Mesothelial cell of epicardium (in vitro differentiated cells): ENCODE measurements at places on chromosomes 1 and 21.

GRCh38 chr1:93722081-93723031 lies 40.7 kb upstream of the BCAR3 start:
- no peak for DNase-seq

- no peak for DNase-seq
Observed at GRCh38 chr1:200346700-200347099, 63.1 kb downstream of the ZNF281 start.

GRCh38 chr1:25360596-25361581 lies 22.8 kb downstream of the TMEM50A start:
- DNase-seq, result no peak

- no peak for DNase-seq
Observed at GRCh38 chr1:217469983-217470382, 160.9 kb downstream of the GPATCH2 start.

- no peak for DNase-seq
Observed at GRCh38 chr1:103859721-103860120, 110.0 kb downstream of the AMY1C start.

- no peak for DNase-seq
Observed at GRCh38 chr1:238955934-238956333, 430.4 kb upstream of the CHRM3 start.

DNA sequence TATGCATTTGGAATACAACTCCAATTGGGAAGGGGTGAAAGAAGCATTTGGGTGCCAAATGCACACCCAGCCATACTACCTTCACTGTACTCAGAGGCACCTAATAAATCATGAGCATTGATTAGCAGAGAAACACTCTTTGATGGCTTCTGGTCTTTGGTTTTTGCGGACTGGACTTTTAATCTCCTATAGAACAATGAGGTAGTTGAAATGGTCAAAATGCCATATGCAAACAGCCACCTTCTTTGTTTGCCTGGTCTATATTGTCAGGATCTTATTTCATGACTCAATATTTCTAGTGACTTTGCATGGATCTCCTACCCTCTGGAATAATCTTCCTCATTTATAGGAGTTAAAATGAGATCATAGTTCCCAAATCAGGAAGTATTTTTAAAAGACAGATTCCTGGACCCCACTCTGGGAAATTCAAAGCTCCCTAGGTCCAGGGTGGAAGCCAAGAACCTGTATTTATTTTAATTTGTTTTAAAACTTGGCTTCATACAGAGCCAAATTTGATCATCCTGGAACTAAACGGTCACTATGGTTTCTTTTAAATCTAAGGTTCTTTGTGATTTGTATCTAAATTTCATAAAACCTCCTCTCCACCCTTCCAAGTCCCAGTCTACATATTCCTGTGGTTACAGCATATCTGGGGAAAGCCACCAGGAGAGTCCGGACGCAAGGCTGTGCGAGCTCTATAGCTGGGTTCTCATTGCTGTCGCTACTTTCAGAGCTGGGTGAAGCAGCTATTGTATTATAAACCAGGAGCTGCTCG lies 8.7 kb downstream of the FAM3B start:
- DNase-seq, result no peak
